ENCODE measurements at places on chromosomes 12 and 14.

- DNase-seq, result no peak
Measured at GRCh38 chr12:121751034-121751433, 38.5 kb downstream of the TMEM120B start.

GRCh38 chr12:132448463-132448820 is 41.5 kb upstream of the FBRSL1 start:
- no peak for DNase-seq

- no peak for DNase-seq
Measured at GRCh38 chr14:23877538-23878180, 75.9 kb upstream of the DHRS4 start.

- DNase-seq, result no peak
Measured at GRCh38 chr14:99261912-99262787, 9.8 kb downstream of the BCL11B start.

DNA sequence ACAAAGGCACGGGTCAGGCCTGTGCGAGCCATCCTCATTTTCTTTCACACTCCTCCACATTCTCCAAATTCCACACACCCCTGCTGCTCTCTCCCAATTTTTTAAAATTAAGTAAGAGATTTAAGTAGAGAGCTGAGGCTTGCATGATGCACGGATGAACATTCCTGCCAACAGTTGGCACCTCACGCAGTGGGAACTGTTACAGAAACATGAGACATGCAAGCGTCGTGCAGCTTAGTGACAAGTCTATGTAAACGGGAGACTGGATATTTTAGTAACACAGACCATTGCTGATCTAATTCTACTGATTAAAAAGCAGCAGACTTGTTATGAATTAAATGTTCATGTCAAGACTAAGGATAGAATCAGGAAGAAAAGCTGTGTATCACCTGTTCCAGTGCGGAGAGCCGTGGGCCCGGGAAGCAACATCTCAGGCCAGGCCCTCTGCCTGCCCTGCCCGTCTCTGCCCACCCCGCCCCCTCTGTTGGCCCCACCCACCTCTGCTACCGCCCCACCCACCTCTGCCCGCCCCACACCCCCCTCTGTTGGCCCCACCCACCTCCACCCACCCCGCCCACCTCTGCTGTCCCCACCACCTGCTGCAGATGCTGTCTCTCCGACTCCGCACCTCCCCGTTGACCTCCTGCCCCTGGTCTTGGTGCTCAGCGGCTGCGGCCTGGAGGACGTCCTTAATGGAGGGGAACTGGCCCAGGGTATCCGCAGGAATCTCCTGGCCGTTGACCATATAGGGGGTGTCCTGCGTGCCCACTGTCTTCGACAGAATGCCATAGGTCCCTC is 21.2 kb downstream of the GOLGA3 start:
- no peak for DNase-seq

DNA sequence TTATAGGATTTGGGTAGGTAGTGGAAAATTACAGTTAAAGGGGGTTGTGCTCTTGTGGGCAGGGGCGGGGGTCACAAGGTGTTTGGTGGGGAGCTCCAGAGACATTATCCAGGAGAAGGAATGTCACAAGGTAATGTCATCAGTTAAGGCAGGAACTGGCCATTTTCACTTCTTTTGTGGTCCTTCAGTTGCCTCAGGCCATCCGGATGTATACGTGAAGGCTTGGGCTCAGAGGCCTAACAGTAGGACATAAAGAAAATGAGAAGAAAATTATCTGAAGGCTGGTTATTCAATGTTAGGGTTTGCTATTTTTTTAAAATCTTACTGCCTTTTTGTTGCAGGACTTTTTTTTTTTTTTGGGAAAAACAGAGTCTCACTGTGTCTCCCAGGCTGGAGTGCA is 2.5 kb upstream of the PSEN1 start:
- no peak for DNase-seq

DNA sequence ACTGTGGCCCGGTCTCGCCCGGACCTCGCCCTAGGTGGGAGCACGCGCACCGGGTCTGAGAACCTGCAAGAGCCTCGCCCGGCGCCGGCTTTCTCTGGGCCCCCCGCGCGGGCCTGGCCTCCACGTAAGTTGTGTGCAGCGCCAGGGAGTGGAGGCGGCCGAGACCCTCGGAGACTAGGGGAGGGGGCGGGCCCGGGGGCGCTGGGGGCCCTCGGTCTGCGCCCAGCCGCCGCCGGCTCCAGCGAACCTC is 183 bp upstream of the PRMT8 start:
- DNase-seq, result no peak

GRCh38 chr12:94263011-94263811 is 114.8 kb downstream of the PLXNC1 start:
- DNase-seq, result no peak

- DNase-seq, result no peak
Measured at GRCh38 chr14:65853407-65853955, 441.0 kb downstream of the FUT8 start.

Measured in endothelial cell (in vitro differentiated cells).